ENCODE measurements at places on chromosomes 12 and 14. TPM values are rescaled to one million over a fixed set of nuclear protein-coding genes. Genes with fewer than 3 reads are reported as not detected.

- H3K36me3 ChIP-seq: no peaks in the 10 kb centered on the region
- no peak overlapping the region for H3K27ac ChIP-seq
- no peaks in the 10 kb centered on the region for H3K4me1 ChIP-seq
Measured at GRCh38 chr12:94509317-94509716, 49.6 kb upstream of the CEP83 start.

DNA sequence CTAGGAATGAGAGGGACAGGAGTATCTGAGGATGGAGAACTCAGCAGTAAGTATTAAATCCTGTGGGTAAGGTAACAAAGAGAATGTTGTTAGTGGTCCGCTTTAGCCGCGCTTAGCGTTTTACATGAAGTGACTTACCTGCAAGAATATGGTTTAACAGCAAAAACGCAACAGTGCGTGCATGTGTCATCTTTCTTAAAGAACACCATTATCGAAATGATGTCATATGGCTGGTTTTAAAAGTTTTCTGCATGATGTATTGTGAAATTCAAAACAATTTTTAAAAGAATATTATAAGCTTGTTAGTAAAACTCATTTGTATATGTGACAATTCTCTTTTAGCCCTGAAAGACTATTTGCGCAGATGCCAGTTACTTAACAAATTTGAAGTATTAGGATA is 1.7 kb downstream of the LEMD3 start:
- no peak for DNase-seq
- peak overlapping the region; percentile 89 for H3K4me3 ChIP-seq
- H3K27me3 ChIP-seq: no peaks in the 10 kb centered on the region
- peaks cover 31% of the 10 kb centered on the region for H3K4me1 ChIP-seq
- no peaks in the 10 kb centered on the region for H3K36me3 ChIP-seq
- peak overlapping the region; percentile 99 for H3K27ac ChIP-seq

- no peaks in the 10 kb centered on the region for H3K27me3 ChIP-seq
- H3K4me1 ChIP-seq: peaks cover 3% of the 10 kb centered on the region
- no peaks in the 10 kb centered on the region for H3K36me3 ChIP-seq
- H3K4me3 ChIP-seq: no peak overlapping the region
Measured at GRCh38 chr12:27219693-27220054, 24.4 kb upstream of the STK38L start.

- no peak overlapping the region for H3K4me3 ChIP-seq
- no peaks in the 10 kb centered on the region for H3K4me1 ChIP-seq
- no peak for DNase-seq
- H3K36me3 ChIP-seq: no peaks in the 10 kb centered on the region
- H3K27me3 ChIP-seq: no peaks in the 10 kb centered on the region
Measured at GRCh38 chr14:104158827-104159798, 20.7 kb downstream of the KIF26A start.

The ITGB7 gene
- 1.6 TPM for total RNA-seq

DNA sequence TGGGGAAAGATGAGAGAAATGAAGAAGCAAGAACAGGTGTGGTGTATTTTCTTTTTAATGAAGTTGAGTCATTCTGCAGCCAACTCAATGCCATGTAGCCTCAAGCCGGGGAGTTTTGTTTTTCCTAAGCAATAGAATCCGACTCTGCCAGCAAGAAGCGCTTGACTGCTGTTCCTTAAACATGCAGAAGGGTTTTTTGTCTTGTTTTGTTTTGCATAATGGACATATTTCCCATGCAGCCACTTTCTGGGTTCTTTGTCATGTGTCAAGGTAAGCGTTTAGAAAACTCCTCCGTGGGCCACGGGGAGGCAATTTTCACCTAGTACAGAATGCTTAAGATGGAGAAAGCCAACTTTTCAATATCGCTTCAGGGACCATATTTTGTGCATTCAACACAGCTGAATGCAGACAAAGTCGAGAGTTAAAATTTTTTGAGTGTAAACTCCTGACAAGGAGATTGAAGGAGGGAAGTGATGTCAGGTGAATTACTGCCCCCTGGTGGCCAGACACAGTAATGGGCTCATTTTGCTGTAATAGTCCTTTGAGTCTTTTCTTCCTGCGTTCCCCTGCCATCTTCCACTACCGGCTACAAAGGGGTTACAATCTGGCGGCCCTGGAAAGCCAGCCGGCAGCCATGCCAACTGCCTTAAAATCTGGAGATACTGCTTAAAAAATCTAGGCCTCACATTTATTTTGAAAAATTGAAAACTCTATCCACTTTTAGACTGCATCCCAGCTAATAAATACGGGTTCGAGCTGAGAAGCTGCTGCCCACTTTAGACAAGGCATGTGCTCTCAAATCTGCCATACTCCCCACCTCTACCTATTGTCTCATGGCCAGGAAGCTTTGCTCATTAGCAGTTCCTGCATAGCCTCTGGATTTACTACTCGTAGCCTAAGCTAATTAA is 3.2 kb upstream of the FICD start:
- no peak for DNase-seq
- H3K4me1 ChIP-seq: peaks cover 6% of the 10 kb centered on the region
- no peaks in the 10 kb centered on the region for H3K36me3 ChIP-seq
- no peak overlapping the region for H3K27ac ChIP-seq
- H3K27me3 ChIP-seq: no peaks in the 10 kb centered on the region

DNA sequence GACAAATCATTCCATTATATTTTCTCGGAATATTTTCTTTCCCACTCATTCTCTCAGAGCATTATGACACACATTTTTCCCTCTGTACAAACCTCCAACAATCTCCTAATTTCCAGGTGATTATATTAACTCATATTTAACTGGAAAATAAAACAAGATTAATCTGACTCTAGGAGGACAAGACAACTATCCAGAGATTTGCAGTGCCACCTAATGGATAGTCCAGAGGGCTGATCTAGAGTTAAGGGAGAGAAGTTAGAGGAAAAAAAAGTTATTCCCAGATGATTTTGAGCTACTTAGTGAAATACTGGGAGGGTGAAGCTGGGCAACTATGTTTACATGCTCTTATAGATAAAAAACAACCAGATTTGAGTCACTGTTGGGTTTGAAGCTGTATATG is 161.7 kb downstream of the ALX1 start:
- no peaks in the 10 kb centered on the region for H3K27me3 ChIP-seq
- no peak for DNase-seq
- H3K4me1 ChIP-seq: no peaks in the 10 kb centered on the region

DNA sequence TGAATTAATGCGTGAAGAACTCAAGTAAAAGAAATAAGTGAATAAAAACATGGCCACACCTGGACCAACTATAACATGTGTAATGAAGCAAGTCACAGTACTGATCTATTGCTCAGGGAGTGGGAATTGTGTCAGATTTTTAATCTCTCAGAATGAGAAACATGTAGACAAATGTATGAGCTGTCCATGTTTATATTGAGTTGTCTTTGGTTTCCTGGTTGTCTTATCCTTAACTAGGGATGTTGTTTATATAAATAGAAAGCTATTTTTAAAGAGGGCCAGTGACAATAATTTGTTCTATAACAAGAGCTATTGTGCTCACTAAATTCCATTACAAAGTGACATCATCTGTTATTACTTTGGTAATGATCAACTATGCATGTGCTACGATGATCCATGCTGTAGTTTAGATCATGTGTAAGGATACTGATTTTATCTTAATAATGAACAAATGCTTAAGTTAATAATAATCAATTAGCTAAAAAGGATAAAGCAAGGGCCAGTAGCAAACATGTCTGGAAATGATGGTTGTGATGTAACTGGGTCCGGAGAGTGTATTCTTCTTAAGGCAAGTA is 91.3 kb upstream of the RTL1 start:
- no peak overlapping the region for H3K27ac ChIP-seq
- no peak overlapping the region for H3K4me3 ChIP-seq
- no peaks in the 10 kb centered on the region for H3K4me1 ChIP-seq

DNA sequence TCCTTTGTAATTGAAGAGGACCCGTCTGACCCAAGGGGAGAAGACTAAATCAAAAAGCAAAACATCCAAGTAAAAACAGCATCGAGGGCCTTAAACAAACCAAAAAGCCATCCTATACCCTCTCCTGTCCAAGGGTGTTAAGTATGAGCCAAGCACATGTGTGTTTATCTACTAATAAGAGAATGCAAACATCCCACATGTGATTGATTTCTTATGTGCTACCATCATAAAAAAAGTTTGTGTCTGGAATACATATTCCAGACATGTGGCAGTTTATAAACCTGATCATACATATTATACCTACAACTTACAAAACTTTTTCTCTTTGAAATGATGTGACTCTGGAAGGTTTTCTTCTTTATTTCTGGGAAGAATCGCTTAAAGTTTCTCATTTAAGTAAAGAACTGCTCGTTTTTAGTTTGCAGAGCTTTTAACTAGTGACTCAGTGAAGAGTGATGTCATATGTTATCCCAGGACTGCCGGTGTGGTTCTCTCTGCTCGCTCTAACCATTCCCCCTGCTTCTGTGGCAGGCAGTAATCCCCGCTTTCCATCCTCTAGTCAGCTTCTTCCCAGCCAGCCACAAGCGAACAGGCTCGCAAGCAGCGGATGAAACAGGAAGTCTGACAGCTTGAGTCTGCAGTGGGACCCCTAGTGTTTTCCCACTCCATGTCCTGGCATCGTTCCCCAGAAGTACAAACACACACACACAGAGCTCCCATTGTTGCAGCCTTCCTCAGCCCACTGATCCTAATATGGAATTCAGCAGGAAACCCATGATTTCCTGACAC is 431 bp upstream of the RHOJ start:
- peak overlapping the region; percentile 48 for H3K4me3 ChIP-seq
- no peaks in the 10 kb centered on the region for H3K27me3 ChIP-seq
- H3K27ac ChIP-seq: peak overlapping the region; percentile 90
- H3K4me1 ChIP-seq: peaks cover 3% of the 10 kb centered on the region

DNA sequence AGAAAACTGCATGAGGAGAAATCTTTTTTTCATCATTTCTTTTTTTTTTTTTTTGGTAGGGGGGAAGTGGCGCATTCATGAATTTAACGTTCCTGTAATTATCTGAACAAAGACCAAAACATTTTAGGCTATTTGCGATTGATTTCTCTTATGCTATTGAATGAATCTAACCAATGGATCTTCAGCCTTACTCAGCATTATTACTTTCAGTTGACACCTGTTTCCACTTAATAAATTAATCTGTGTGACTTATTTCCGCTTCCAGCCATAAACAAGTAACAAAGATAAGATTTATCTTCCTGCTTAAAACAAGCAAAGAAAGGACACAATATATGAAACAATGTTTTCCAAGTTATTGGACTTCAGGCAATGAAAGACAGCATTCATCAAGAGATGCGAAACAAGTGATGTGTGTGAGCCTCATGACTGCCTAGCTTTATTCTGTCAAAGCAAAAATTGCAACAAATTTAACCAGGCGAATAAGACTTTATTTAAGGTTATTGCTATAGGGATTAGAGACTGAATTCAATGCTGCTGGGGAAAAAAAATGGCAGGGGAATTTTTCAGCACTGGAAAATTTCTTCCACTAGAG is 1026.9 kb downstream of the LRFN5 start:
- no peaks in the 10 kb centered on the region for H3K4me1 ChIP-seq
- H3K4me3 ChIP-seq: no peak overlapping the region
- no peak for DNase-seq
- no peaks in the 10 kb centered on the region for H3K36me3 ChIP-seq
- H3K27ac ChIP-seq: no peak overlapping the region

The OTUB2 gene
- 0.21 TPM for total RNA-seq

The RD3L gene
- not detected for total RNA-seq

- H3K27ac ChIP-seq: no peak overlapping the region
- no peaks in the 10 kb centered on the region for H3K4me1 ChIP-seq
- DNase-seq: no peak
Measured at GRCh38 chr14:34403646-34404045, 58.4 kb downstream of the SPTSSA start.

The ERGIC2 gene
- total RNA-seq: 12.5 TPM

The NRL gene
- total RNA-seq: not detected

- no peak for DNase-seq
- no peaks in the 10 kb centered on the region for H3K27me3 ChIP-seq
- H3K27ac ChIP-seq: no peak overlapping the region
- no peak overlapping the region for H3K4me3 ChIP-seq
- H3K4me1 ChIP-seq: no peaks in the 10 kb centered on the region
- no peaks in the 10 kb centered on the region for H3K36me3 ChIP-seq
Measured at GRCh38 chr14:81834308-81834707, 300.7 kb upstream of the SEL1L start.

The SLCO1B1 gene
- total RNA-seq: not detected

DNA sequence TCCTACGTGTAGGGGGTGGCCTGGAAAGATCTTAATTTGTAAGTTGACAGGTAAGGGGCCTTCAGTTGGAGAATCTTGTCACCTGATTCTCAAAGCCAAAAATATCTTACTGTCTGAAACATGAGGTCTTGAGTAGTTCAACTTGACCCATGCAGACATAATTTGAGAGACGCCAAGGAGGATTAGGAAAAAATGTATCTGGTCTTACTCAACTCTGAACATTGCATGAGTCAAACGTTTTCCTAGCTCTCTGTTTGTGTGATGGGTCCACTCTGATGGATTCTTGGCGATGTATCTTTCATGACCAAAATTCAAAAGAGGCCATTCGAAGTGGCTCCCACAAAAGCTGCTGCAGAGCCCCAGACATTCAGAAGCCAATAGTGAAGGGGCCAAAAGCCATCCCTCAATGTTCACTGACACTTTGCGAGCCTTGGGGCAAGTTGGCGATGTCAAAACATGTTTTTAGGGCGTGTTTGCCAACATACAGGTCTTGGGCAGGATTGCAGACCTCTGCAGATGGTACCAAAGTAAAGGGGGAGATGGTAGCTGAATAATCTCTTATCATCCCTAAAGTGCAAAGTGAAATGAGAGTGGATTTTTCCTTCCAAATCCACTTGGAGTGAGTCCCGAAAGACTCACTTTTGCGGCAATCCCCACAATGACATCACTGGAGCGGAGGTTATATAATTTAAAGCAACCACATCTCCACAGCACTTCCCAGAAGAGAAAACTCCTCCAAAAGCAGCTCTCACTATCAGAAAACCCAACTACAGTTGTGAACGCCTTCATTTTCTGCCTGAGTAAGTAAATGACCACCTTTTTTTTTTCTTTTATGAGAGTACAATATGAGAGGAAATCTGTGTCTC is at the start of gene BDKRB1:
TSS of gene BDKRB1 (plus strand) at position 710 of the 866 bp plus-strand sequence. CDS start 7,473 bp downstream, outside the sequence.
- H3K36me3 ChIP-seq: no peaks in the 10 kb centered on the region
- H3K4me1 ChIP-seq: no peaks in the 10 kb centered on the region
- no peak within 1 kb of the TSS for H3K27ac ChIP-seq
- H3K4me3 ChIP-seq: no peak within 1 kb of the TSS

DNA sequence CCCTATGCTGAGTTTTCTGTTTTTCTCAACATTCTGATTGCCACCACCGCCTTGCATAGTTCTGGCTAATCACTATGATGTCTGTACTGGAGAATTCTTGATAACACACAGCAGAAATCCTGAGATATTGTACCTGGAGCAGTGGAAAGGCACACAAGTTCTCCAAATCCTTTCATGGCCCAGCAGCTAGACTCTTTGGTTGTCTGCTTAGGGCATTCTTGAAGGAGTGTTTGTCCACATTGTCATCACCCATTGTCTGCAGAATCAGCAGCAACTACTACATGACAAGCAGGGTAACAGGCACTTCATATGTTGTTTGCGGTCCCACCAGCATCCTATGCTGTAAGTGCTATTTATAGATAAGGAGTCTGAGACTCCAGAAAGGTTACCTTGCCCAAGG is 128.9 kb downstream of the DAAM1 start:
- no peaks in the 10 kb centered on the region for H3K36me3 ChIP-seq
- H3K27me3 ChIP-seq: no peaks in the 10 kb centered on the region
- H3K4me3 ChIP-seq: no peak overlapping the region
- DNase-seq: no peak
- H3K27ac ChIP-seq: peak overlapping the region; percentile 57
